Prostate gland (tissue), 2 donors: ENCODE measurements at places on chromosomes 16 and 17. TPM values are rescaled to one million over a fixed set of nuclear protein-coding genes. Genes with fewer than 3 reads are reported as not detected.

DNA sequence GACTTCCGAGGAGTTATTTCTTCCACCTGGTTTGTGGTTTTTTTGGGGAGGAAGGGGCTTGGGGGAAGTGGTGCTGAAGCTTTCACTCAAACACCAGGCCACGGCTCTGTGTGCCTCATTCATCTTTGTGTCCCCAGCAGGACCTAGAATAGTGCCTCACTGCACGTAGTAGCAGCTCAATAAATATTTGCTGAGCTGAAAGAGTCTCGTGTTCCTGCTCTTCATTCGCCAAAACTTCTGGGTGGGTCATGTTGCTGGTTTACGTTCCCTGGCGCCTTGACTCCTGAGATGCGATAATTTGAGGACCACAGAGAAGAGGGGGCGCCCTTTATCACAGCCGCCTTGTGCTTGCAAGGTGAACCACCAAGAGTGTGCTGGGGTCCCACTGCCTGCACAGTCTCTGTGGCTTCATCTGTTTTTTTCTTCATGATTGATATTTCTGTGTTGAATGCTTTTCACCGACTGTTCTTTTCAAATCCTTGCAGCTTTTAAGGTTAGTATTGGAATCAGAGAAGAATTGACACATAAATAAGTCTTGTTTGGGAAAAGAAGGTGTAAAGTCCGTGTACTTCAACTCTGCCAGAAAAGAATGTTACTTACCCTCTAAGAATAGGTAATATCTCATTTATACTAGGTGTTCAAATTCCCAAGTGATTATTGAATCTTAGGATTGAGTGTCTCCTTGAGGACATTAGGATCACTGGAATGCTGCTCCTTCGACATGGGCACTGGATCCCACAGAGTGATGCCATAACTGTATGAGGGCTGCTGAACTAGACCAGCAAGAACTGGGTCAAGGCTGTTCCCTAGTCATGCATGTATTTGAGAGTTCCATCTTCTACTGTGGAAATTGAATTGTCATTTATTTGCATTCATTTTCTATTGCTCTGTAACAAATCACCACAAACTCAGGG lies 92.7 kb upstream of the CLEC18A start:
- DNase-seq = no peak

DNA sequence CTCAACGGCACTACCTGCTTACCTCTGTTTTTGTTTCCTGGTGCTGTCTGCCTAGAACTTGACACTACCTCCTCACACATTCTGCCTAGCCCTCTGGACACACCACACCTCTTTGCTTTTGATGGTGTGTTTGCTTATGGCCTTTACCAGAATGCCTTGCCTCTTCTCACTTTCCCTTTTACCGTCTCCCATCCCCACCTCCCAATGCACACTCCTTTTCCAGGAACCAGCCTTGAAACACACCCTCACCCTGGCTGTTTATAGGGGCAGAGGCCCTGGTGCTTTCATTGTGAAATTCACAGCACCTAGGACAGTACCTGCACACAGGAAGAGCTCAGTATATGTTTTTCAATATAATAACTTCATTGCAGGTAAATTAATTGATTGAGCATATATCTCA lies 56.2 kb downstream of the MAP2K6 start:
- DNase-seq = no peak

Gene PSMC3IP
- total RNA-seq = 2.9 TPM

GRCh38 chr16:14672403-14672971 lies 21.6 kb downstream of the PLA2G10 start:
- DNase-seq = no peak

DNA sequence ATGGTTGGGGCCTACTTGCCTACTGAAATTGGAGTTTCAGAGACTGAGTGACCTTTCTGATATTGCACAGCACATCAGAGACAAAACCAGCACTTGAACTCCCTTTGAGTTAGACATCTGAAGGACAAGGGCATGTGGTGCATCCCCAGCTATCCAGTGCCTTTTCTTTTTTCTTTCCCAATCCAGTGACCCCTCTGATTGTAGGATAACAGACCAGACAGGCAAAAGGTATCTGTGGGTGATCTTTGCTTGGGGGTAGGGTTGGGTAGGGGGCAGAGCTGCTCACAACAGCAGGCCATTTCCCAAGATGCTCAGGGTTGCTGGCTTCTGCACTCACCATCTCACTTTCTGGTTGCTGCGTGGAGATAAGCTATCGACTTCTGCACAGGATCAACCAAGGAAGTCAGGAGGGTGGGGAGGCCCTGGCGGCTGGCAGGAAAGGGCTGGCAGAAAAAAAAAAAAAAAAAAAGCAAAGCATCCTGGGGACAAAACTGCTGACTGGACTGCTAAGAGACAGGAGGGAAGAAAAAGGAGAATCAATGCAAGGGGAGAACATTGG lies 42.2 kb downstream of the HOXB1 start:
- no peak for DNase-seq

Gene CCL23
- total RNA-seq = 8.7 TPM

Gene BCAR1
- total RNA-seq = 181 TPM

- DNase-seq = no peak
Measured at GRCh38 chr16:23504453-23505179, 5.7 kb downstream of the GGA2 start.

GRCh38 chr17:50189550-50190292 lies 11.7 kb downstream of the COL1A1 start:
- no peak for DNase-seq

GRCh38 chr16:22634954-22635353 lies 124.3 kb downstream of the NPIPB5 start:
- DNase-seq = no peak

DNA sequence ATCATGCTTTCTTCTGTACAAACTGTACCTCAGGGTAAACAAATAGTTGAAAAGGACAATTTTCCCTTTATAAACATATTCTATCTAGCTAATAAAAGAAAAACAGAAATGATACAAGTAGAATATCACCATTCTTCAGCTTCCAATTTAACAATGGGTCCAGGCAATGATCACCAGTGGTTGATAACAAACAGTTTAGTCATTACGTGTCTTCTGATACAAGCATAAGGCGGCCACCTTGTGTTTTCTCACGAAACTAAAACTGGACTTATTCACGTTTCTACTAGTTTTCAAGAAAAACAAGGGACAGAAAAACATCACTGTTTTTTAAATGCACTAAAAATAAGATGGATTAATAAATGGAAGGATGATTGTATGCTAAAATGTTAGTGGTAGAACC lies 58.3 kb downstream of the STH start:
- DNase-seq = no peak

DNA sequence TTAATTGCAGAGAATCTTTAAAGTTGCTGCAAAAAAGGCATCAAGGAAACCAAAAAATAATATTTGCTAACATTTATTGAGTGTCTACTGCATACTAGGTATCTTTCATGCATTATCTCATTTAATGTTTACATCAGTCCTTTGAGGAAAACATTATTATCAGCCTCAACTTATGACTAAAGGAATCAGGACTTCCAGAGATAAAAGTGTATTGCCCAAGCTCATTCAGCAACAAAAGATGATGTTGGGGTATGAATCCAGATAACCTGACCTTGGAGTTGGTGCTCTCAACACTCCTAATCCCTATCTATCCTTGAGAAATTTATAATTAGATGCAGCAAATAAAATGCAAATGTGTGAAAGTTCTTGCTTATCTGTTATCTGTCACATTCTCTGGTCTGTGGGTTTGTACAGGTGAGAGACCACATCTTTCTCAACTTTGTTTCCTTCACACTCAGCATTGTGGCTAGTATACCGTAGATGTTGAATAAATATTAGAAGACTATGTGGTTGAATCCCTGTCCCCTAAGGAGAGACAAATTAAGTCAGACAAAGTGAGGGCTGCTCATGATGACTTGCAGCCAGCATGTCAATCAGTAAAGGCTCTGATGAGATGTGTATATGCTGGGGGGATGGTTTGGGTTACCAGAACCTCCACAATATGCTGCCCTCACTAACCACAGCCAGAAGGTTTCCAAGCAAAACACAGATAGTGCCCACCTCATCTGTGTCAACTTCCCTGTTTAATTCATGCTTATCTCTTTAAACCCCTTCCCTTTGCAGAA lies 82.6 kb downstream of the NOG start:
- no peak for DNase-seq

DNA sequence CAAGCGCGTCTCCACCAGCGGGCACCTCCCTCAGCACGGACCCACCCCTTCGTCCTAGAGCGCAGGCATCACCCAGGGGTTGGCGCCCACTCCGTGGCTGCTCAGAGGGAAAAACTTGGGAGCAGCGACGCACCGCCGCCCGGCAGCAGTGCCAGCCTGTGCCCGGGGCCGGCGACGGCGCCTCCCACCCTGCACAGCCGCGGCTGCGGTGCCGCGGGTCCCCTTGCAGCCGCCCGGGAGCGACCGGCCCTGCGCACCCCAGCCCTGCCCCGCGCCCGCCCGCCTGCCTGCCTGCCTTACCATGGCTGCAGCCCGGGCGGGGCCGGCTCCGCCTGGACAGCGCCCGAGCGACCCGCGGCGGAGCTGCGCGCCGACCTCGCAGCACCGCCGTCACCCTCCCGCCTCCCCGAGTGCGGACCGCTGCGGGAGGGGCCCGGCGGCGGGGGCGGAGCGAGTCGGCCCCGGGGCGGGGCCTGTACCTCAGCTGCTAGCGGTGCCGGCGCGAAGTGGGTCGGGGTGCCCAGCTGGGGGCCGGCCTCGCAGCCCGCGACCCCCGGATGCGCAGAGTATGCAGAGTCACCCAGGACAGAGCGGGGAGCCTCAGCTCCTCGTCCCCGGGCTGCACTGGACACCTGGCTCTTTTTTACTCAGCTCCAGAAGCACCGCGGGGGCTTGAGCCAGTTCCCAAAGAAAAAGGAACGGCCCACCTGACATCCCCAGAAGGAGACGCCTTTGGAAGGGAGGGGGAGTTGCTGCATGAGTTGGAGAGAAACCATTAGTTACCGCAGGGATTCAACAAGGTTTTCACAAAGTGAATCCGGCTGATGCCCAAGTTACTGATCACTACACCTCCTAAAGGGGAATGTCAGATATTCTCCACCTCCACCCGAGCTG lies 17.5 kb upstream of the MTMR4 start:
- peak; percentile 32 for DNase-seq

Gene SPAG9
- 98.3 TPM for total RNA-seq

Gene PPP1R27
- 1.6 TPM for total RNA-seq

DNA sequence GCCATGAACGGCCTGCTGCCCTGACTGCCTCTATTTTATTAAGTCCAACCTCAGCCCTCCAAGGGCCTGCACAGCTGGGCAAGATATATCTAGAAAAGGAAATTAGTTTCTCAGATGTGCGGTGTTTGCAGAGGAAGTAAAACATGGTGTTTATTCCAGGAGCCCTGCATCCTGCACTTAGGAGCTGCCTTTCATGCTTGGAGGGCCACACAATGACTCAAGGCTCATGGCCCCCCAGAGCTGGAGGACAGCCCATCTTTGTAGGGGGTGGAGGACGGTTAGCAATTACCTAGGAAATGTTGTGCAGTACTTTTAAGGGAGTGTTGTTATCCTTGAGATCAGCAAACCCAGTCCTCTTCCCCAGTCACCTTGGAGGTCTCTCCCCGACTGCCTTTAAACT lies 80.5 kb downstream of the COPRS start:
- DNase-seq = no peak

Gene RNF151
- not detected for total RNA-seq

Gene MT2A
- 214 TPM for total RNA-seq

DNA sequence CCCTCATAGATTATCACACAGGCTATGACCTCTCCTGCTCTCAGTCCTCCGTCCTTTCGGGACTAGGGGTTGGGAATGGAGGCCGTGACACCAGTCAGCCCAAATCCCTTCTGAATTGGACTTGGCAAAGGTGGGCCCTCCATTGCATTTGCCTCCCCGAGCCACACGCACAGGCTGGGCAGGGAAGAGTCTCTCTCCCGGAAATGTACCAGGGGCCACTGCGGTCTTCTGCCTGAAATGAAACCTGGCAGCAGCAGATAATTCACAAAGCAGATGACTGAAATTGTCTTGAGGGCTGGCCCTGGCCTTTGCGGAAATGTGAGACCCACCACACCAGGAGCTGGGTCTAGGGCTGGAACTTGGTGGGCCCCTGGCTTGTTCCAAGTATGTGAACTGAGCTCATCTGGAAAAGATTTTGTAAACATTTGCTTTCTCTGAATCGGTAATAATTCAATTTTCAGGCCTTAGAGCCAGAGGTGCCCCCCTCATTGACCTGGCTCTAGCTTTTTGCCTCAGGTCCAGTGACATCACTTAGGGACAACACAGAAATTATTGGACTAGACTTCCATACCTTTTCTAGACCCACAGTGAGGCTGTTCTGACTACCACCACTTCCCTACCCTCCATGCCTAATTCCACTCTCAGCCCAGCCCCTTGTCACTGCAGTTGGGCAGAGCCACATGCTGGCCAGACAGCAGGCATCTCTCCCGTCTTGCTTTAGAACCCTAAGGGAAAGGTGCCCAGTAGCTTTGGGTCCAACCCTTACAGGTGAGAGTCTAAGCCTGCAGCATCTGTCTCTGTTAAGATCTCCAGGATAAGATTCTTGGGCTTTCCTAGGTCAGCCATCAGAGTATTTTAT lies 75.2 kb downstream of the CCDC182 start:
- no peak for DNase-seq
